ENCODE measurements at places on chromosomes 7 and 10.
A peak's percentile ranks its signal among the peaks of the same experiment; 100 is the strongest.

DNA sequence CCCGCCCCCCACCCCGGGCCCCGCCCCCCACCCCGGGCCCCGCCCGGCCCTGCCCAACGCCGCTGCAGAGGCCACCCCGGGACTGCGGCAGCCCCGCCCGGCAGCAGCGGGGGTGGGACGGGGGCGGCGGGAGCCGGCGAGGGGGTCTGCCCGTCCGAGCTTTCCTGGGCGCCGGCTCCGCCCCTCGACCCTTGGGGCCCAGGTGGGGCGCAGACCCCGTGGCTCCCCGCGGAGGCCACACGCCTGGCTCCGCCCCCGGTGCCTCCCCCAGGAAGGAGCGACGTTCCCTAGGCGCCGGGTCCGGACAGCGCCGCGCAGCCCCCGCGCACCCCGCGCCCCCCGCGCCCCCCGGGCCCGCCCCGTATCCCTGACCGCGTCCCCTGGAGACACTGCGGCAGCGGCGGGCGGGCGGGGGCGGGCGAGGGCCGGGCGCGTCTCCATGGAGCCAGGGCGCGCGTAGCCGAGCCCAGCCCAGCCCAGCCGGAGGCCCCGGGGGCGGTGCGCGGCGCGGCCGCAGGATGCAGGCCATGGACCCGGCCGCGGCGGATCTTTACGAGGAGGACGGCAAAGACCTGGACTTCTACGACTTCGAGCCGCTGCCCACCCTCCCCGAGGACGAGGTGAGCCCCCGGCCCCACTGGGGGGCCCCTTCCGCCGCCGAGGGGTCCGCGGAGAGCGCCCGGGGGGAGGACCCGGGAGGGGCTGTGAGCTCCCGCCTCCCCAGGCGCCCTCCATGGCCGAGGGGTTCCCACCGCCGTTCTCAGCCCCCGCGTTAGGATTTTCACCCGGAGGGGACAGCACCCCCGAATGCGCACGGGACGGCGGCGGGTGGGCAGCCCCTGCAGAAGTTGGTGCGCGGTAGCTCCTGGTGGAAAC lies at the start of gene KNDC1:
Gene KNDC1 (plus strand): TSS at position 270 of the 876 bp plus-strand sequence. CDS start 249 bp downstream, at position 519.
- no peak for DNase-seq
- no peaks in the 10 kb centered on the region for H3K36me3 ChIP-seq
- H3K4me3 ChIP-seq = peak within 1 kb of the TSS; percentile 16
- H3K4me1 ChIP-seq = peaks cover 3% of the 10 kb centered on the region

- H3K4me3 ChIP-seq = no peak overlapping the region
- H3K27me3 ChIP-seq = no peaks in the 10 kb centered on the region
- peaks cover 33% of the 10 kb centered on the region for H3K36me3 ChIP-seq
- DNase-seq = no peak
These were observed 71.0 kb downstream of the SEPTIN7 start for GRCh38 chr7:35871856-35872255.

- no peaks in the 10 kb centered on the region for H3K27me3 ChIP-seq
- H3K4me3 ChIP-seq = no peak overlapping the region
- no peaks in the 10 kb centered on the region for H3K36me3 ChIP-seq
- no peak for DNase-seq
These were observed 267.9 kb upstream of the LRGUK start for GRCh38 chr7:133859231-133859630.

GRCh38 chr7:18771834-18772566 lies 276.5 kb downstream of the HDAC9 start:
- H3K36me3 ChIP-seq = no peaks in the 10 kb centered on the region
- H3K4me1 ChIP-seq = no peaks in the 10 kb centered on the region
- no peak overlapping the region for H3K27ac ChIP-seq
- DNase-seq = no peak
- H3K27me3 ChIP-seq = no peaks in the 10 kb centered on the region

DNA sequence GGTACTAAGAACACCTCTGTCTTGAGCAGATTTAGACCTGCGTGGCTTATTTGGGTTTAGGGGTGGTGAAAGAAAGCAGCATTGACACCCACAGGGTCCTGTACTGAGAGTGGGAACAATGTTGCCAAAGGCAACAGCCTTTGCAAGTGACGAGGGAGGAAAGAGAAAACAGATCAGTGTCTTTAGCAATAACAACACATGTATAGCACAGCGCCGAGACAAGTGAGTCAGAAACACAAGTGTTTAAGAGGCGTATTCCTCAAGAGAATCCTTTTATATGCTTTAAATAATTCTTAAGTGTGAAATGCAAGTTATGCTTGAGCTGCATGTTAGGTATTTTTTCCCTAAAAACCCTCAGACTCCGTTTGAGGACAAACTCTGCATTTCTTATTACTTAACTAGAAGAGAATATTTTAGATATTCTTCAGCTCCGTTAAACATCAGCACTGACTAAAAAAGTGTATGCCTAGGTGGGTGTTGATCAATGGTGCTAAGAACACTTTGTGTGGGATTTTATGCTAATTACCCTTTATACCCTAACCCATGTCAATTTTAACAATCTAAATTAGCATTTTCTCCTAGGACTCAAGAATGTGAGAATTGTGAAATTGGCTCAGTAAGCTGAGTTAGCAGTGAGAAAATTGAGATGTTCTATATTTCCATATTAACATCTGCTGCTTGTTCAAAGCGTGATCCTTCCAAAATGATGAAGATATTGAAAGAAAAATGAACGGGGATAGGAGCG lies 1095.4 kb upstream of the CELF2 start:
- DNase-seq = no peak
- H3K27ac ChIP-seq = no peak overlapping the region
- no peaks in the 10 kb centered on the region for H3K27me3 ChIP-seq
- H3K4me3 ChIP-seq = no peak overlapping the region
- no peaks in the 10 kb centered on the region for H3K36me3 ChIP-seq
